ENCODE measurements at places on chromosomes 11 and 22.
A peak's percentile ranks its signal among the peaks of the same experiment; 100 is the strongest.

DNA sequence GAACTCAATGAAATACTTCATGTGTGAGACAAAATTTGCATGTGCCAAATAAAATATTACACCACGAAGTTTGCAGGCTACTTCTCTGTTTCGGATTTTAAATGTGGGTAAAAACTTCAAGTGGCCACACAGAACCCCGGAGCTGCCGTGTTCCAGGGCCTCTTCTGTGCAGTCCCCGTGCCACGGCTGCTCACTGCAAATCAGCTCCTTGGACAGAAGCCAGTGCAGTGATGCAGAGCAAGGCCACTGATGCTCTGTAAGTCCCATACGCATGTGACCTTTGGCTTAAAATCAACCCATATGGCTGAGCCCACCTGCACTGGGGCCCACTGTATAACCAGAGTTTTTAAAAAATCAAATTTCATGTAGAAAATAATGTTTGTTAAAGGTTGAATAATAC, 1309.4 kb downstream of the TBC1D22A start:
- DNase-seq: no peak

DNA sequence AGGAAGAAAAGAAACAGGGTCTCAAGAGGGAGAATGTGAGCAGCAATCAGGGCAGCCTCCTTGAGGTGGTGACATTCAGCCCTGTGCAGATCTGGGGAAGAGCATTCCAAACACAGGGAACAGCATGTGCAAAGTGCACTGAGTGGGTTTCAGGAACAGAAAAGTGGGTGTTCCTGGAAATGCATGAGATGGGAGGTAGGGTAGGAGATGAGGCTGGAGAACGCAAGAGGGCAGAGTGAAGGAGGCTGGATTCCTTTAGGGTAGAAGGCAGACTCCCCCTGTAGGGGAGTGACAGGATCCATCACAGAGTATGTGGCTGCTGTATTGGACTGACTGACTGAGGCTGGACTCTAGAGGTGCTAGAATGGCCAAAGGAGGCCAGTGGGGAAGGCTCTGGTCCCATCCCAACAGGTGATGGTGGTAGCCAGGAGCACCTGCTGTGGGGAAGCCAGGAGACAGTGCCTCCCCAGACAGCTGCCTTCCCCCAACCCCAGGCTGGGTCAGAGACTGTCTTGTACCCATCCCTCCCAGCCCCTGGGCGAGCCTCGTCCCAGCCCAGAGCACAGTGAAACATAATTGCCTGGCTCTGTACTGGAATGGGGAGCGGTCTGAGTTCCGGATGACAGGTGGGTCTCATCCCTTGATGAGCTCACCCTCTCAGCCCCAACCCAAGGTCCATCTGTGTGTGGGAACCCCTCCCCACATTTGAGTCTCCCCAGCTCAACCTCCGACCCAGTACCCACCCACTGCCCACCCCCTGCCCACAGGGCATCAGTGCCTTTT, 419.4 kb downstream of the MN1 start:
- no peak for DNase-seq

GRCh38 chr11:96708219-96708878, 318.5 kb downstream of the JRKL start:
- no peak for DNase-seq

DNA sequence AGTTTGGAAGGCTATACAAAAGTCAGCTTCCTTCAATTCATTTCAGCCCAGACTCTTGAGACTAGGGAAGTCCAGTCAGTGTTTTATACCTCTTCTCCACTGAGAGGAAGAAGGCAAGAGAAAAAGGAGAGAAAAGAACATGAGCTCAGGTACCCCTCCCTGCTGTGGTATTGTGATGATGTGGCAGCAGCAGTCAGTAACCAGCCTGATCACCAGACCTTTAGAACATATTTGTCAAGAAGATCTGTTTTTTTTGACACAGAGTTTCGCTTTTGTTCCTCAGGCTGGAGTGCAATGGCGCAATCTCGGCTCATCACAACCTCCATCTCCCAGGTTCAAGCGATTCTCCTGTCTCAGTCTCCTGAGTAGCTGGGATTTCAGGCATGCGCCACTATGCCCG, 21.2 kb upstream of the RPS13 start:
- no peak for DNase-seq

GRCh38 chr11:59953463-59954218, 10.2 kb upstream of the OOSP4A start:
- DNase-seq: no peak

GRCh38 chr11:60939855-60940254, 12.1 kb downstream of the SLC15A3 start:
- no peak for DNase-seq

DNA sequence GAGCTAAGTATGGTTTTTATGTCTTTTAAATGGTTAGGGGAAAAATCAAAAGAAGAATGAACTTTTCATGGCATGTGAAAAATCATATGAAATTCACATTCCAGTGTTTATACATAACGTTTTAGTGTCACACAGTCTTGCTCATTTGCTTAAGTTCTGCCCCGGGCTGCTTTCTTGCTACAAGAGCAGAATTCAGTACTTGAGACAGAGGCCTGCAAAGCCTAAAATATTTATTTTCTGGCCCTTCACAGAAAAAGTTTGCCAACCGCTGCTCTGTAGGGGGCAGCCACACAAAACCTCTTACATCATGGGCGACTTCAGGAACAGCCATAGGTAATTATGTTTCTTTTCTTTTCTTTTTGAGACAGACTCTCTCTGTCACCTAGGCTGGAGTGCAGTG, 1.0 kb upstream of the ATG2A start:
- no peak for DNase-seq

DNA sequence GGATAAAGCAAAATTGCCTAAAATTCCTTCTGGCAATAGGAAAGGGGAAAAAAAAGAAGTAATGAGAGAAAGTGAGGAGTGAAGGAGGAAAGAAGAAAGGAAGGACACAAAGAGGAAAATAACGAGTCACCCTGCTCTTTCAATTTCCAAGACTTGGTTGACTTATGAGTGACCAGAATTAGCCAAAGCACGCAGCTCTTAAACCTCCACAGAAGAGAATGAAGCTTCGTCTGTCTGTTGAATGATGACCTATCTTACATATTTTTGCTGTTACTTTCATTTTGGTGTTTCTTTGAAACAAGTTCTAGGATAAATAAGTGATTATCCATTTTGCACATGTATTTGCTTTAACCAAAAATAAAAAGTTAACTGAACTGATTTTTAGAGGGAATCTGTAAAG, 728 bp downstream of the MMP27 start:
- no peak for DNase-seq

- no peak for DNase-seq
Measured at GRCh38 chr11:16796311-16796710, 57.9 kb downstream of the C11orf58 start.

DNA sequence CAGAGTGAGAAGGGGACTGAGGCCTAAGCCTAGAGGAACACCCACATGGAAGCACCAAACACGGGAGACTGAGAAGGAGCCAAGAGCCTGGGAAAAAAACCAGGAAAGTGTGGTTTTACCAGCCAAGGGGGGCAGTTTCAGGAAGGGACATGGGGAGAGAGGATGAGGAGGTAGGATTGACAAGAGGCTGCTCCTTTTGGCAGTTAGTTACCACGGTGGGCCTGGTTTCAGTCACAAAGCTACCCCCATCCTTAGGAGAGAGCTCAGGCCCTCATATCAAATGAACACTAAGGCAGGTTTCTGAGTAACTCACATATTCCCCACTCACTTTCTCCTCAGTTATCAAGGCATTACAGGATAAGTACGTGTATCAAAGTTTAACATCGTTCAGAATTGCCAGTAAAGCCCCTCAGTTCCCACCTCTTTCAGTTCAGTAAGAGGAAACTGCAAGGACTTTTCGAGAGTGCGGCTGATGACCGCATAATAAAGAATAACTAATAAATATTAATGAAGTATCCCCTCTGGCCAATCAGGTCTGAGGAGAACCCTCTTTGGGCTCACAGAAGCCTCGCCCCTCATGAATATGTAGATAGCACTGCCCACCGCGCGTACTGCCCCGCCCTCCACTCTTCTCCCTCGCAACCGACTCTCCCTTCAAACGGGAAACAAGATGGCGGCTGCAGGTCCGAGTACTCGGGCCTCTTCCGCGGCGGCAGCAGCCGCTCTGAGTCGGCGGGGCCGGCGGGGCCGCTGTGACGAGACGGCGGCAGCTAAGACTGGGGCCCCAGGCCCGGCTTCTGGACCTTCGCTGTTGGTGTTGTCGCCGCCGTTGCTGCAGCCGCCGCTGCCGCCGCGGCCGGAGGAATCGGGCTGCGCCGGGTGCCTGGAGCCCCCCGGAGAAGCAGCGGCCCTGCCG, at the start of gene RNF169:
TSS of gene RNF169 (plus strand) at position 639 of the 916 bp plus-strand sequence. CDS start at position 671, 32 bp downstream.
- peak; percentile 92 for DNase-seq

DNA sequence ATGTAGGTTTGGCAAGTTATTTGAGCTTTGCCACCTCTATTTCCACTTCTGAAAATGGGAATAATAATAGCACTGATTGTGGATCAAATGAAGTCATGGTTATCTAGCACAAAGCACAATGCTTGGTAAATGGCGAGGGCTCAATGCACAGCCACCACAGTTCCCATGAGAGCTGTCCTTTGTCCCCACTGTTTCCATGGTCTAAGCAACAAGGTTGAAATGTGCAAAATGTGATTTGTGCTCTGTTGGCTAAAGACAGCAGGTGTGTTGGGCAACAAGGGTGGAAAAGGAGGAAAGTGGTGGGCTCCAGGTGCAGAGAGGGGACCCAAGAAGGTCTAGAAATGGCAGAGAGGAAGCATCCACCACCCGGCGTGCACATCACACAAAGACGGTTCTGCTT, 200.5 kb downstream of the TRIM29 start:
- DNase-seq: no peak

- DNase-seq: no peak
Measured at GRCh38 chr11:26790738-26791137, 68.9 kb upstream of the SLC5A12 start.

DNA sequence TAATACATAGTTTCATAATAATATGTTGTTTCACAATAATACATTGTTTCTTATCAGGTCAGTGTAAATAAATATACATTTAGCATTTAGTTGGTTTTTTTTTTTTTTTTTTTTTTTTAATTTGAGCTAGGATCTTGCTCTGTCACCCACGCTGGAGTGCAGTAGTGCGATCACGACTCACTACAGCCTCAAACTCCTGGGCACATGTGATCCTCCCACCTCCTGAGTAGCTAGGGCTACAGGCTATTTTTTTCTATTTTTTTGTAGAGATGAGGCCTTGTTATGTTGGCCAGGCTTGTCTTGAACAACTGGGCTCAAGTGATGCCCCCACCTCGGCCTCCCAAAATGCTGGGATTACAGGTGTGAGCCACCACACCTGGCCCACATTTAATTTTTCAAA, 43.5 kb downstream of the MIAT start:
- DNase-seq: no peak

GRCh38 chr11:9172389-9172788, 81.0 kb upstream of the SCUBE2 start:
- no peak for DNase-seq

- DNase-seq: peak; percentile 46
Measured at GRCh38 chr11:20131788-20132666, 28.2 kb downstream of the DBX1 start.

DNA sequence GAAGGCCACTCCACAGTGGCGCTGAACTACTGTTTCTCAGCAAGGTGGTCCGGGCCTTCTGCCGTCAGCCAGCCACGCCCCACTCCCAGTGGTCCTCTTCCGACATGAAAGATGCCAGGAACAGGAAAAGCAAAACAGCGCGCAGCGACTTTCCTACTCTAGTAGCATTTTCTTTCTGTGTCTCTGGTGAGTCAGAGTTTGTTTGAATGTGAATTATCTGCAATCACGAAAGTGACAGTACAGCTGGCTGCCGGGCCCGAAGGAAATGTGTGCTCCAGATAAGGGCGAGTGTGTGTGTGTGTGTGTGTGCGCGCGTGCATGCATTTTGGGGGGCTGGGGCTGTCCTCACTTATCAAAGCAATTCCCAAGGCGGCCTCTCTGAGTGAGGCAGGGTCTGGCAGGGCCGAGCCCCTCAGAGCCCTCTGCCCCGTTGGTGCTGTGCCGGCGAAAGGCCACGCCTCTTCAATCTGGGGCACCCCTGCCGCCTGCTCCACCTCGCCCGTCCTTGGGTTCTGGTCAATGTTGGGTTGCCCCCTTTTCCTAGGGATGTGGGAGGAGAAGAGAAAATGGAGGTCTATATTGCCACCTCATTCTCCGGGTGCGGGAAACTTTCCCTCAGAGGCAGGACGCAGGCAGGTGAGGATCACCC, 288.5 kb downstream of the KIRREL3 start:
- no peak for DNase-seq

GRCh38 chr11:13068211-13068610, 59.1 kb downstream of the RASSF10 start:
- no peak for DNase-seq

GRCh38 chr22:47474895-47475294, 712.4 kb downstream of the TBC1D22A start:
- no peak for DNase-seq

GRCh38 chr11:70430671-70431574, 32.6 kb downstream of the CTTN start:
- DNase-seq: no peak

GRCh38 chr11:23097891-23098290, 237.6 kb upstream of the CCDC179 start:
- no peak for DNase-seq

DNA sequence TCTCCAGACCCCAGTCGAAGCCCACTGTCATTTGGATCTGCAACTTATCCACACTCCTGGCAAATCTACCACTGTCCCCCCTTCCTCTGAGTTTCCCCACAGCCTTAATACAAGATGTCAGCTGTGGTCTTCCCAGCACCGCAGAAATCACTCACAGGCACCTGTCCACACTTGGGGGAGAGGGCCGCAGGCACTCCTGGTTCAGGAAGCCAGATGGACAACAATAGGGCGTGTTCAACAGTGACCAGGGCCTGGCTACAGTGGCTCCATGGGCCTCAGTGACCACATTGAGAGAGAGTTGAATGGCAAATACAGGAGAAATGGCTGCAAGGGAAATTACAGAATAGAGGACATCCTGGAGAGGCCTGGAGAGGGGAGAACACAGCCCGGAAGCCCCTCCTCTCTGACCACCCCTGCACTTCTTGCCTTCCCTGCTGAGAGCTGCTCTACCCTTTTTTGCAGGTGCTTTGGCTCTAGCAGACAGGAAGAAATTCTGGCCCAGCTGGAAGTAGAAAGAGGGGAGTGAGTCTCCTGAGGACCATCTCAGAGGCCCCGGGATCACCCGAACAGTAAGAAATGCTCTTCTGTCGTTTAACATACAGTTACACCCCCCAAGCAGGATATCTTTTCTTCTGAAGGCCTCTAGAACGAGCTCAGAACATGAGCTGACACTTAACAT, 164.6 kb downstream of the FEZ1 start:
- DNase-seq: no peak

DNA sequence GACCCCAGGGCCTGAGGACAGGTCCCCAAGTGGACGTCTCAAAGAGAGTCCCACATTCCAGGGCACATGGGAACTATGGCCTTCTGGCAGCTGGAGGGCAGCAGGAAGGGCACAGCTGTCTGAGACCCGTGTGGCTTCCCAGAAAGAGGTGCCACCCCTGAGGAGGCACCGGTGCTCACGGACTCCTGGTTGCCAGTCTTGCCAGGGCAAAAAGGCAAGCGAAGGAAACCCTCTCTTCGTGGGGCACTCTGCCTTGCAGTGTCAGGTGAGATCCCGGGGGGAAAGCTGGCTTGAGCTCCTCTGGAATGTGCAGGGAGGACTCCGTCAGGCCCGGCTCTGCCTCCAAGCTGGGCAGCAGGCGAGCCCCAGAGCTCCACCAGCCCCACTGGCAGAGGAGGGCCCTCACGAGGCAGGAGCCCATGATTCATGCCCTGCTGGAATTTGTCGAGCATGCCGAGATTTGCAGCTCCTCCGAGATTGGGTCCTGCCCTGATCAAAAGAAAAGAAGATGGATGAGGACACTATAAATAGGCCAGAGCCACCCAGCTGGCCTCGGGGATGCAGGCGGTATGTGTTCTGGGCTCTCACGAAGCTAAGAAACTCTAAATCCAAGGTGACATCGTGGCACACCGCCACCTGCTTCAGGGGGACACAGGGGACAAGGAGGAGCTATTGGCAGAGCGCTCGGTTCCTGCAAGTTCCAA, 9.9 kb upstream of the CELSR1 start:
- no peak for DNase-seq
